GM23248 (cell line): ENCODE measurements at places on chromosomes 16 and 17.
A peak's percentile ranks its signal among the peaks of the same experiment; 100 is the strongest.

- H3K27ac ChIP-seq: no peak overlapping the region
- no peaks in the 10 kb centered on the region for H3K36me3 ChIP-seq
- H3K27me3 ChIP-seq: no peaks in the 10 kb centered on the region
- DNase-seq: no peak
- H3K4me1 ChIP-seq: peaks cover 10% of the 10 kb centered on the region
Measured at GRCh38 chr16:54425681-54426552, 139.3 kb upstream of the IRX3 start.

- H3K4me3 ChIP-seq: no peak overlapping the region
- DNase-seq: no peak
- no peaks in the 10 kb centered on the region for H3K27me3 ChIP-seq
Measured at GRCh38 chr17:31511195-31511578, 119.7 kb downstream of the RAB11FIP4 start.

GRCh38 chr16:75256696-75257343, 5.4 kb upstream of the BCAR1 start:
- H3K27ac ChIP-seq: peak overlapping the region; percentile 93
- peak; percentile 86 for DNase-seq
- H3K4me3 ChIP-seq: peak overlapping the region; percentile 30; the same call in 1 of the 2 replicates
- H3K4me1 ChIP-seq: peaks cover 57% of the 10 kb centered on the region
- no peaks in the 10 kb centered on the region for H3K27me3 ChIP-seq

DNA sequence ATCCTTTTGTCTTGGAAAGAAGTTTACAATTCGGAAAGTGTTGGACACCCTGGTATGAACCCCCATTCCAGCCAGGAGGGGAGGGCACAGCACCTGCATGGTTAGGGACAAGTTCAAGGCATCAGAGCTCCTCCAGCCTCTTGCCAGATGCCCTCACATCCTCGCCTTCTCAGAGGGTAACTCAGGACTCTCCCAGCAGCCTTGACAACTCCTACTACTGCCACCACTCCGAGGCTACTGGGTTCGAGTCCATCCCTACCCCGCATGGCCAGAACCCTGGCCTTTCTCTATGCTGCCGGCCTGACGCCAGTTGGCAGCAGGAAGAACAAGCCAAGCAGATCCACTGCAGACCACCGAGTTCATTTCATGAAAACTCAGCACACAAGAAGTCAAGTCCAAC, 34.1 kb downstream of the AXIN2 start:
- H3K27ac ChIP-seq: no peak overlapping the region
- no peaks in the 10 kb centered on the region for H3K36me3 ChIP-seq
- DNase-seq: no peak
